ENCODE measurements at places on chromosomes 11 and 22.

DNA sequence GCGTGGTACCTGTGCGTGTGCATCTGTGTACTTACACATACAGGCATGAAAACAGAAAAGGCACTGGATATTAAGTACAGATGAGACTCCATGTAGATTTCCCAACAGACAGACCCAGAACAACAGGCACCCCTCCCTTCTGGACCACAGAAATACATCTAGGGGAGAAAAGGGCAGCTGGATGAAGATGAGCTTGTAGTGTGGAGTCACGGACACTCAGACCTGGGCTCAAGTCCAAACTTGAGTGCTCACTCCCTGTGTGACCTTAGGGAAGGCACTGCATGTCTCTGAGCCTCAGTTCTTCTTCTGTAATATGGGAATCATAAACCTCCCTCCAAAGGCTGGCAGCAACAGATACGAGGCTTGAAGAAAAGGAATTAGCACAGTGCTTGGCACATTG lies 108.9 kb downstream of the GALNT18 start:
- no peak for DNase-seq

- DNase-seq: no peak
These were observed 30.5 kb upstream of the PPP2R1B start for GRCh38 chr11:111796696-111797095.

GRCh38 chr11:61494381-61494961 lies 14.1 kb upstream of the LRRC10B start:
- DNase-seq: no peak

DNA sequence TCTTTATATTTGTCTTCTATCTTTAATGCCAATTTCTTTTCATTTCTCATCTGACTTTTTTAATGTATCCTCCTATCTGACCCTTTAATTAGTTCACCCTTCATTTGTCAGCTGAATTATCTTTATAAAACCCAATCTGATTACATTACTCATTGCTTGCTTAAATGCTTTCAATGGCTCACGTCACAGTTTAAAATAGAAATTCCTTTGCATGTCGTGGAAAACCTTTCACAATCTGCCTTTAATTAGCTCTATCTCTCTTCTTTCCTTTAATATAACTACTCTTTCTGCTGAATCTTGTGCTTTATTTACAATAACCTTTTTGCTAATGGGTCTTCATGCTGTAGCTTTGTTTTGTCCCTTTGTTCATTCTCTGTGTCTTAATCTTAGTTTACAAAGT lies 125.7 kb downstream of the DYNC2H1 start:
- no peak for DNase-seq

DNA sequence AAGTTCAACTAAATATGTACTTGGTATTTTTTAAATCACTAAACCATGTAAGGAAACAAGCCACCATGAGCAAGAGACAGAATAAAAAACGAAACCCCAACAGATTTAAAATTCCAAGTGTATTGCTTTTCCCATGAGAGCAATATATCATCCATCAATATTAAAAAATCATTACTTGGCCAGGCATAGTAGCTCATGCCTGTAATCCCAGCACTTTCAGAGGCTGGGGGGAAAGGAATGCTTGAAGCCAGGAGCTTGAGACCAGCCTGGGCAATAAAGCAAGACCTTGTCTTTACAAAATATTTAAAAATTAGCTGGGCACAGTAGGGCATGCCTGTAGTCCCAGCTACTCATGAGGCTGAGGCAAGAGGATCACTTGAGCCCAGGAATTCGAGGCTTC lies 190.8 kb downstream of the TTC28 start:
- no peak for DNase-seq

- no peak for DNase-seq
These were observed 40.5 kb upstream of the FBLN1 start for GRCh38 chr22:45462034-45462655.

GRCh38 chr11:110429731-110430266 lies at the start of gene FDX1:
Gene FDX1, plus strand, starts transcription at chr11:110429948. Its CDS starts 173 bp downstream, at chr11:110430121.
- peak; percentile 87 for DNase-seq

GRCh38 chr11:16942342-16942741 lies 71.9 kb downstream of the PLEKHA7 start:
- no peak for DNase-seq

DNA sequence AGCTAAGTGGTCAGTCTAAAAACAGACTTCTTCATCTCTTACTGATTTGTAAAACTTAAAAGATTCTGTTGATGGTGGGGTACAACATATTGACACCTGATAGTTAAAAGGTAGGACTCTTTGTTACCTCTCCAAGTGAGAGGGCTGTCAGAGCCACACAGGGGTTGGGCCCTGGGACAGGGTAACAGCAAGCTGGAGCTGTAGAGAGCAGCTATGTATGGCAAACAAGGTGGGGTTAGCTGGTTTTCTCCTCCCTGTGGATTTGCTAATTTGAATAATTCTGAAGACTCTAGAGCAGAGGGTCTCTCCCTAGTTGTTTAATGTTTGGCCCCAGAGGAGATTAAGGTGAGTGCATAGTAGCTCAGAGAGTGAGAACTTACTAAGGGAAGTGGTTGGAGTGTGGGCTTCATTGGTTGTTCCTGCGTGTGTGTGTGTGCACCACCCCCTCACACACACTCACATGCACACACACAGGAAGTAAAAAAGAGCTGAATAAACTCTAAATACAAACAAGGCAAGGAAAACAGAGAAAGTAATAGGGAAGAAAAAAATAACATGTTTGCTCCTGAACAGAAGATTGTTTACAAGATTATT lies 9.2 kb upstream of the GAS2 start:
- DNase-seq: no peak

DNA sequence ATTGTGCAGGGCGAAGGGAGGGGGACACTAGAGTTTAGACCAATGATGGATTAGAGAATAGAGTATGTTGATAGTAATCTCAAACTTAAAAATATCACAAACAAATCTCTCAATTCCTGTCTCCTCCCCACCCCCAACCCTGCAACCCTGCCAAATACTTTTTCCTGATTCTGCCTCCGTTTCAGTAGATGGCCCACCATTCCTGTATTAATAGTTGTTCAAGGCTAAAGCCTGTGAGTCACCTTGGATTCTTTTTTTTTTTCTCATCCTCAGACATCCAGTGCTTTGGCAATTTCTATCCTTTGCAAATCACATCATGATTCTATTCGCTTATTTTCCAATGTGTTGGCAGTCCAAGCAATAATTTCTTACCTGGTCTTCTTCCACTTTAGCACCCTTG lies 207.9 kb downstream of the DYNC2H1 start:
- DNase-seq: no peak

GRCh38 chr11:41803895-41804294 lies 344.4 kb upstream of the LRRC4C start:
- DNase-seq: no peak

DNA sequence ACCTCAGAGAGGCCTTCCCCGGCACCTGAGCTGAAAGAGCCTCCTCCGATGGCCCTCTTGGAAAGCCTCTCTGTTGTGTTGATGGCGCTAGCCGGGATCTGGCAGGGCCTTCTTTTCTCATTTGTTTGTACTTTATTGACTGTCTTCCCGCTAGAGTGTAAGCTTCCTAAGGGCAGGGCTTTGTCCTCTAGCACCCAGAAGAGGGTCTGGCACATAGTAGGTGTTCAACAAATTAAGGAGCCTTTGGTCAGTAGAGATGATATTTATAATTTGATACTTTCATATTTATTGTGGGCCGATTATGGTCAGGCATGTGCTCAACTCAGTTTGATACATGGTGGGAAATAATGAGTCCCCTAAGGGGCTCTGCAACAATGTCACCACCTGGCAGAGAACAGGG lies 4.0 kb downstream of the ARL2 start:
- DNase-seq: no peak

DNA sequence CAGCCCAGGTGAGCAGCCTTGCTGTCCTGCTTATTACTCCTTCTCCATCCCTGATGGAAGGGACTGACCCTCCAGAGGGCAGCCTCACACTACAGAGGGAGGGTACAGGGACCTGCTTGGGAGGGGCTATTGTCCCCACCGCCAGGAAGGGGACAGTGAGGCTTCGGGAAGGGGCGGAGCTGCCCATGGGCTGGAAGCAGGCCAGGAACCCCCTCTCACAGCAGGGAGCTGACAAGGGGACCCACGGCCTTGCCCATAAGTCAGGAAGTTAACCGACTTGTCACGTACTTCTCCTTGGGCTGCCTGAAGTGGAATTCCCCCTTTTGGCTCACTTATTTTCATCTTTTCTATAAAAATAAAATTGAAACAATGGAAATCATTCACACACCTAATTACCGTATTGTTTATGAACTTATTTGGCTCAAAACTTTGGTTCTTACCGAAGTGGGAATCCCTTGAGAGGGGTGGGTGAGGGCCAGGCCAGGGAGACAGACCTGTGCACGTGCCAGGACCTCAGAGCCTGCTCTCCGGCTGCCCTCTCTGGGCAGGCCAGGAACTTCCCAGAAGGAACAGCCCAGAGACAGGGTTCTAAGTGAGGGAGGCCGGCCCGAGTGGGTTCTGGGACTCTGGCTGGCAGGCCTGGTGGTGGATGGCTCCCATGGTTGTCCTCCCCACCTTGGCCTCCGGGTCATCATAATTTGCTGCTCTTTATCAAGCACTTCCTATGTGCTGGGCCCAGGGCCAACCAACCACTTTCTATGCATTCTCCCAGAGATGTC lies 5.8 kb downstream of the MGAT3 start:
- DNase-seq: no peak

GRCh38 chr11:124880290-124880611 lies 15.0 kb downstream of the ROBO3 start:
- DNase-seq: no peak

DNA sequence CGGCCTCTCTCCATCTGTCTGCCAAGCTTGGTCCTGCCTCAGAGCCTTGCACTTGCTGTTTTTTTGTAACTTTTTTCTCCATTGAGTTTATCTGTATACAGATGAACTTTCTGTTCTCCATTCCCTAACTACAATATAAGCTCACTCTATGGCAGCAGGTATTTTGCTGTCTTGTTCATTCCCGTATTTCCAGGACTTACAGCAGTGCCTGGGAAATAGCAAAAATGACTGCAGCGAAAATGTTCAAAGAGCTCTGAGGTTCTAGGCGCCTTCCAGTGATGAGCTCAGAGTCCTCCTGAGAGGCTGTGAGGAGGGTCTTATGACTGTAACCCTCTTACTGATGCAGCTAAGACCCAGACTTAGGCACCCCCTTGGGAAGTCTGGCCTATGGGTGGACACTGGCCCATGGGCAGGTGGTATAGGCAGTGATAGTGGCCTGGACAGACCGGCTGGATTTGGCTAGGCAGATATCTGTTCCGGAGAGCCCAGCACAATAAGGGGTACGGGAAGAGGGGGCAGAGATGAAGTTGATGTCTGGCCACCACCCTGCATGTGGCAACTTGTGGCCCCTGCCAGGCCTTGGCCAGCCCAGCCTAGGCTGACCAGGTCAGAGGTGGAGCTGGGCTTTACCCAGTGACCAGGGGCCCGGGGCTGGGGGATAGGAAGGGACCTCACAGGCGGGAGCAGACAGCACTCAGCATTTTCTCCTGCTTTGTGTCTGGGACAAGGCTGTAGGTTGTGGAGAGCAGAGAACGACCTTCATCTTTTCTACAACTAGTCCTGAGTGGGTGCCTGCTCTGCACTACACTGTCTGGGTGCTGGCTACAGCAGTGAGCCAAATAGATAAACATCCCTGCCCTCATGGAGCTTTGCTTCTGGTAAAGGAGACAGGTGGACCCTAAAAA lies 4.6 kb downstream of the ATF4 start:
- DNase-seq: no peak

- no peak for DNase-seq
These were observed 158.8 kb downstream of the MPPED1 start for GRCh38 chr22:43570531-43571165.

DNA sequence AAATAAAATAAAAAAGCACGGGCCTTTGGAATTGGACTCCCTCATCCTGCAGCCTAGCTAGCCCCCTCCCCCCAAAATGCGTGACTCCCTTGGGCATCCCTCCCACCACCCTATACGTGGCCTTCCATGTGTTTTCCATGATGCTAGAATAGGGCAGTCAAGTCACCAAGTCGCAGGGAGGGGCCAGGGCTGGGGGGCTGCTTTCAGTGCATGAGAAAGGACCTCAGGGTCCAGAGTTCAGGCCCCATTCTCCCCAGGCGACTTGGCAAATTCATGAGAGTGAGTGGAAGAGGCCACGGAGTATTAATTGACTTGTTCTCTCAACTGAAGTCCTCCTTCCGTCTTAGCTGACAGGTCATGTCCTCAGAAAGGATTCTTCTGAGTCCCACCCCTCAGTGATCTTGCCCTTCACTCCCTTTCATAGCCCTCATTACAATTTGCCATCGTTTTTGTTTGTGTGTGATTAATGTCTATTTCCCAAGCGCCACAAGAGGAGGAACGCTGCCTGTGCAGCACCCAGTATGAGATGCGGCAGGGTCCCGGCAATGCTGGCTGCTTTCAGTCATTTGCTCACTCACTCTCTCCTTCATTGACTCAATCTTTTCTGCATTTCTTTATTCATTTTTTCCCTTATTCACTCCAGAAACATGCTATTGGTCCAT lies 17.4 kb downstream of the LRRC32 start:
- DNase-seq: no peak

DNA sequence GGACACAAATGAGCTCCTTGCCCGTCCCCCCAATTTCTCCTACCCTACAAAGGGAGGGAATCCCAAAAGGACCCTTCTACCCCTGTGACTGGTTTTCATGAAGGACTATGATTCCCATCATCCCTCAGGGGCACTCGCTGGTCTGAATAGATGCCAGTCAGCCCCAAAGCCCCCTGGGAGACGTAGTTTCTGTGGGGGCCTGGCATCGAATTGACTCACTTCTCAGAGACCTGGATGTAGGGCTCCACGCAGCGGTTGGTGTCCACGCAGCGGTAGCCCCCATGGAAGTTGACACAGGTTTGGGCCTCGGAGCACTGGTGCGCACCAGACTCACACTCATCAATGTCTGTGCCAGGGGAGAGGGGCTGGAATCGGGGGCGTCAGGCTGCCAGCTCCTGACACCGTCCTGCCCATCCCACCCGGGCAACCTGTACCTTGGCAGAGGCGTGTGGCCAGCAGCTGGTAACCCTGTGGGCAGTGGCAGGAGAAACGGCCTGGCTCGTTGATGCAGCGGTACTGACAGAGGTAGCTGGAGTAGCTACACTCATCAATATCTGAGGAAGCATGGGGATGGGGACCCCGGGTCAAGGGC lies 4.4 kb downstream of the EFEMP2 start:
- DNase-seq: peak; percentile 52

- no peak for DNase-seq
These were observed 310.7 kb upstream of the NCAM1 start for GRCh38 chr11:112650527-112650926.

- DNase-seq: no peak
These were observed 725.0 kb downstream of the METTL15 start for GRCh38 chr11:28833169-28833568.

DNA sequence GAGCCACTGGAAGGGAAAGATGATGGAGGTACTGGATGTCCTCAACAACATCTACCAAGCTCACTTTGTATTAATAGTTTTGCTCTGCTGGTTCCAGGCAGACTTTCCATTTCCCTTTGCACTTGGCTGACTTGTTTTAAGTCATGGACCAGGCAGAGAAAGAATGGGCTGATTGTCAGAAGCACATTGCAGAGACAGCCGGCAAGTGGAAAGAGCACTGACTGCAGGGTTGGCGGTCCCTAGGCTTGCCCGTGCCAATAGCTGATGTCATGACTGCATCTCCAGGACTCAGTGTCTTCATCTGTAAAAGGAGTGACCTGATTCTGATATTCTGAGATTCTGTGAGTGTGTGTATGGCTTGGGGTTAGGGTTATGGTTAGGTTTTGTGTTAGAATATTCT lies 20.9 kb upstream of the NNMT start:
- no peak for DNase-seq

Measured in T47D (cell line).